Posterior cingulate gyrus (tissue), 11 donors: ENCODE measurements at places on chromosomes 4 and X.

- DNase-seq = no peak
Observed at GRCh38 chrX:11970578-11971359, 167.5 kb upstream of the FRMPD4 start.

- no peak for DNase-seq
Observed at GRCh38 chr4:23728393-23728792, 161.5 kb downstream of the PPARGC1A start.

- DNase-seq = no peak
Observed at GRCh38 chr4:31391976-31392375, 671.8 kb downstream of the PCDH7 start.

DNA sequence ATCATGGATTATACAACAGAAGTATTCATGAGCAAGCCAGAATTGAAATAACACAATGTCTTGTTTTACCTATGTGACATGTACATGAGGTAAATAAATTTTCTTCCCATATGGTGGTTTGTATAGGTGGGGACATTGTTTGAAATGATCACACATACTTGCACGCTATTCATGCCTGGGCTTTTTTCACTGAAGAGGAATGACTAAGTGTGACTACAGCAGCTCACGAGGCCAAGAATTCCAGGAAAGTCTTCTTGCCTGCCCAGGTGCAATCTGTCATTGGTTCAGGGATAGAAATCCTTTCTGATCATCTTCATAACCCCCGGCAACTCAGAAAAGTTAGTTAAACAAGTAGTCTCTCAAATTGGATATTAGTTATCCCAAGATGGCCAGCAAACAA, 36.3 kb upstream of the AREG start:
- DNase-seq = no peak

DNA sequence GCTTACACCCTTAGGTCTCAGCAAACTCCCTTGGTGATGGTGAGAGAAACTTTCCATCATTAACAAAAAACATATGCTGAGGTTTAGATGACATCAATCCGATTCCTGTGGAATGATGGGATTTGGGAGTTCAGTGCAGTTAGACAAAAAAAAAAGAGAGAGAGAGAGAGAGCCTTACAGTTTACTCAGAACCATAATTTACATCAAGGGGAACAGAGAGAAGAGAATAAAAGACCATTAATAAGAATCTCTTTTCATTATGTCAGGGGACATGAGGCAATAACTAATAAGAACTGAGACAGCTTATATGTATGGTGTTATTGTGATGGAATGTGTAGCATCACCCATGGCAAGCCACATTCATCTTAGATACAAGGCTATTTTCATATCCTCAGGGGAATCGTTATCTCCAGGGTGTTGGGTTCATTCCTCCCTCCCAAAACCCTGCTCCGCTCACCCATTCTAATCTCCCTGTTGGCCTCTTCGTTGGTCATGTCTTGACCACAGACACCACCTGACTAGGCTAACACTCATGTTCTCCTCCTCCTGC, 175.7 kb upstream of the MXRA5 start:
- DNase-seq = no peak

- no peak for DNase-seq
Observed at GRCh38 chrX:67426946-67427345, 116.9 kb upstream of the AR start.

- no peak for DNase-seq
Observed at GRCh38 chrX:40424259-40424658, 156.5 kb upstream of the ATP6AP2 start.

DNA sequence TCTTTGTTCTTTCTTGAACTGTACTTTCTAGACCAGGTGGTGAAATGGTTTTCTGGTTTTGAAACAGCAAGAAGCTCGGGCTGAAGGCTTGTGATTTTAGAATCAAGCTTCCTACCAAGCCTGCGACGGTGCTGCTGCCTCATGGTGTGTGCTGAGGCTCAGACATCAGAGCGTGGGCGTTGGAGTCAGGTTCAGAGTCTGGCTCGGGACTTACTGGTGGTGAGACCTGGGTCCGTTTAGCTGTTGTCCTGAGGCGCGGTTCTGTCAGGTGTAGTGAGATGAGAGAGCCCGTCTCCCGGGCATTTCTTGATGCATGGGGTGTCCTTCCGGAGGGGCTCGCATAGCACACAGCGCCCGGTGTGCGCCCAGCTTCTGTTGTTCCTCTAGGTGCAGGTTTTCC, 19.7 kb upstream of the TADA2B start:
- DNase-seq = no peak

- no peak for DNase-seq
Observed at GRCh38 chrX:155169881-155170280, 46.4 kb upstream of the VBP1 start.

GRCh38 chr4:7634661-7635251, 200.0 kb upstream of the PSAPL1 start:
- no peak for DNase-seq

DNA sequence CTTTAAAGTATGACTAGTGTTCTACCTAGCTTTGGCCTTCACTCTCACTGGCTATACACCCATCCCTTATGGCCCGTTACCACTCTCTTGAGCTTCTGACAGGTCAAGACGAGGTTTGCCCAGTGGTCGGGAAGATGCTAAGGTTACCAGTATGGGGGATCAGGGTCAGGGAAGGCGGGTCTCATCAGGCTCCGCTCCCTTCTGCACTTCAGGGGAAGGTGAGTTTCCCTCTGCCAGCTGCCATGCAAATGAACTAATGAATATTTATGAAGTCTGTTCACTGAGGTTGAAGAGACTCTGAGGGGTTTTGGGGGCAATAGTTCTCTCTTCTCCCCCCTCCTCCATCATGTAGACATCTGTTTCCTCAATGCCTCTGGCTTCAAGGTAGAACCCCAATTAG, 6.6 kb downstream of the EFNB1 start:
- no peak for DNase-seq

GRCh38 chr4:89427782-89428181, 120.2 kb upstream of the GPRIN3 start:
- no peak for DNase-seq

DNA sequence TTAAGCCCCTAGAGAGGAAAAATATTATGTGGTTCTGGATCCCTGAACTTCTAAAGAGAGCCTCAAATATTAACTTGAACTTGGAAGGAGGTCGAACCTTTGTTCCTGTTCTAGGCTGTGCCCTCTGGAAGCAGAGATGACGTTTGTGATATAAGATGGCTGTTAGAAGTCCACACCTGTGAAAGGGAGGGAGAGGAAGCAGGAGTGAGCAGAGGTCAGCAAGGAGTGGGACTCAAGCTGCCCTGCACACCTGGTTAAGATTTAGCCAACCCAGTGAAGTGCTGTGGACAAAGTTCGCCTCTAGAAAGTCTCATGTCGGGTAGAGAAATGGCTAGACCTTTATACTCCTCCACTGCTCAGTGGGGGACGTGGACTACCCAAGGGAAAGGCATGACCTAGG, 566.2 kb downstream of the MID1IP1 start:
- DNase-seq = no peak

DNA sequence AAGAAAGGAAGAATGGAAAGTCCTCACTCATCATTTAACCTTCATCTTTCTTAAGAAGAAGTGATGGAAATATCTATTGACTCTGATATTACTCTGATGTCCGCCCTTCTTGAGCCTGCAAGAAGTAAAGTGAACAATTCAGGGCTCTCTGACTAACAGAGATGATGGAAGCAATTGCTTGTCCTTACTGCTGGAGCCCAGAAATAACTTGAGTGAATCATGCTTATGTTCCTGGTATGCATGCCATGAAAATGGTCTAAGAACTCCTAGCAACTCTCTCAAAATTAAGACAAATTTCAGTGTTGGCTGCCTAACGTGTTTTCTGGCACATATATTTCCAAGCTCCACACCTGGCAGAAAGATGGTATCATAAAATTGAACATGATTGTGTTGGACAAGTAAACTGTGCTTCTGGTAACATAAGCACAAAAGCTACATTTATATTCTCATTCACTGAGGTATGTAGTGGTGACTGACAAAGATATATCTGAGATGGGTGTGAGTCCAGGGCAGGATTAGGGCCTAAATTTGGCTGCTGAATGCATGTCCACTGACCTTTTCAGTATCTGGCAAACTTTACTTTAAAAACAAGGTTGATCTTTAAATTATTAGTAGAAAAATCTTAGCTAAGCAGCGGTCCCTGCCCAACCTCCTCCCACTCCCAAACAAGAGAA, 109.2 kb upstream of the OTUD4 start:
- DNase-seq = no peak

DNA sequence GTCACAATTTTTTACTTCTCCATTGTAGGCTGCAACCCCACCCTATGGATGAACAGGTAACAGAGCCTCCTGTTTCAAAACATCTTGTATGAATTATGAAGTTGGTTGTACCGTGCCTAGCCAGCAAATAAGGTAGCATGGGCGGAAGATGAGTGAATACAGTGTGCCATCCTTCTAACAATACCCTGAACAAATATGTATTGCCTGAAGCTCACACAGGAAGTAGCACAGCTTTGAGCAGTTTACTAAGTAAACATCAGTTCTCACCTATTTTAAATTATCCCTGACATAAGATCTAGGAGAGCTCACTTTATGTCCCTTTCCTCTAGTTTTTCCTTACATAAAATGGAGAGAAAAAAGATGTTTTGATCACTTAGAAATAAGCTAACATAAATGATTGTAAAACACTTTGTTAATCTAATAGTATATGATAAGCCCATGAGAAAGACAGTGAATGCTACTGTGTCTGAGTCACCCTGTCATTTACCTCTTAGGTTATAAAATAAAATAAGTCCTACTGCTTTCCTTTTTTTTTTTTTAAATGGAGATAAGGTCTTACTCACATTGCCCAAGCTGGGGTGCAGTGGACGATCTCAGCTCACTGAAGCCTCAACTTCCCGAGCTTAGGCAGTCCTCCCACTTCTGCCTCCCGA, 36.6 kb downstream of the GRSF1 start:
- DNase-seq = no peak

- DNase-seq = no peak
Observed at GRCh38 chr4:54517781-54518444, 139.8 kb upstream of the KIT start.

DNA sequence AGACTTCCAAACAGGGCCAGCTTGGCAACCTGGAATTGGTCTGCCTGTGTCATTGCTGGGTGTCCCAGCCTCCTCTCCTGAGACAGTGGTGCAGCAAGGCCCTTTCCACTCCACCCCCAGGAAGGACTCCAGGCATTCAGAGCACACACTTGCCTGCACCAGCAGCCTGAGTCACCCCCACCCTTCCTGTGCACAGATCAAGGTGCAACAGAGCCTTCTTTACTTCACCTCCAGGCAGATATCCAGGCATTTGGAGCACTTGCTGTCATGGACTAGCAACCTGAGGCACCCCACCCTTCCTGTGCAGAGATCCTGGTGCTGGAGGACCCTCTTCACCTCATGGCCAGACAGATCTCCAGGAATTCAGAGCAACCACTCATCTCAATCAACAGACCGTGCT, 135.8 kb downstream of the GASK1B start:
- no peak for DNase-seq

- DNase-seq = no peak
Observed at GRCh38 chrX:75603833-75604232, 81.0 kb upstream of the ZDHHC15 start.

GRCh38 chr4:109952612-109953011, 39.9 kb downstream of the EGF start:
- DNase-seq = no peak

GRCh38 chrX:10107483-10107882, 49.3 kb upstream of the CLCN4 start:
- no peak for DNase-seq

- no peak for DNase-seq
Observed at GRCh38 chr4:2343476-2343875, 75.0 kb downstream of the ZFYVE28 start.

DNA sequence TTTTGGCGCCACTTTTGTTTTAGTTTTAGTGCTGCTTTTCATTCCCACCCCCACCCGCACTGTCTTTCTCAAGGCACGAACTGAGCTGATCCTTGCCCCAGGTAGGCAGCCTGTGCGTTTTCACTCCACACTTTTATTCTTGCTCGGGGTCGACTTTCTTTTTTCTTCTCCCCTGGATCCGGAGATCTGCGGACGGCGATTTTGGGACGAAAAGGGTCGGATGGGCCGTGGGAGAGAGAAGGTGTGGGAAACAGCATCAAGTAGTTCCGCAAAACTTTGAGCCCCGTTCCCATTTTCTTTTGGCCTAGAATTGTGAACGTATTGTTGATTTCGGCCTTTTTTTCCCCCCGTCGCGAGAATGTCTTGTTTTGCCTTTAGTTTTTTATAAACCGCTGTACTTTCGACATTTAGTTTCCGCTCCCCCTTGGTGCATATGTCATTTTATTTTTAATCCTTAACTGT, 531 bp downstream of the STAG2 start:
- DNase-seq = no peak

GRCh38 chrX:14837155-14837554, 35.7 kb downstream of the FANCB start:
- DNase-seq = no peak

- DNase-seq = no peak
Observed at GRCh38 chr4:27046851-27047250, 186.2 kb downstream of the STIM2 start.

DNA sequence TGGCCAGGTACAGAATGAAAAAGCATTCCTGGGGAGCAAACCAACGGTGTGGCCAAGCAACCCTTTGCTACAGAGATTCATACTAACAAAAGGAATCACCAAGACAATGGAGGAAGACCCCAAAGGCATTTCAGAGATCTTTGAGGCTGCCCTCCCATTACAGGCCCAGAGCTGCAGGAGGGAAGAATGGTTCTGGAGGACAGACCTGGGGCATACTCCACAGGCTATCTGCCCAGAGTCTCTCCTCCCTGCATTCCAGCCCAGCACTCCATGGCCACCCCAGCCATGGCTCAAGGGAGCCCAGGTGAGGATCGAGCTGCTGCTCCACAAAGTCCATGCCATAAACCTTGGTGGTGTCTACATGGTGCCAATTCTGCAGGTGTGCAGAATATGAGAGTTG, 81.9 kb downstream of the ATP11C start:
- no peak for DNase-seq

- no peak for DNase-seq
Observed at GRCh38 chr4:156619154-156619934, 352.3 kb downstream of the PDGFC start.

DNA sequence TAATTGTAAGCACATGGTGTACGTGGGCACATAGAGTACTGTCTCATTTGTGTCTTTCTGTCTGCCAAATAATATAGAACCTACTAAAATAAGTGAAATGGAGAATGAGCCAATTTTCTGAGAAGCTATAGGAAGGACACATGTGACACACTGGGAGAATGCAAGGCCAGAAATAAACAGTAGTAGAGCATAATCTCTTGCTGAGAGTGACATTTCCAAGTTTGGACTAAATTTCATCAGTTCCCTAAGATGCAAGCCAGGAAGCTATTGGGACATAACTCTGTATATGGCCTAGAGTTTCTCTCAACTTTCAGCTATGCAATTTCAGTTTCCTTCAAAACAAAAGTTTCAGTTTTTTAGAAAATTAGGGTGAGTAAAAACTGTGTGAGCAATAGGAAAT, 638.7 kb downstream of the PCDH18 start:
- no peak for DNase-seq

DNA sequence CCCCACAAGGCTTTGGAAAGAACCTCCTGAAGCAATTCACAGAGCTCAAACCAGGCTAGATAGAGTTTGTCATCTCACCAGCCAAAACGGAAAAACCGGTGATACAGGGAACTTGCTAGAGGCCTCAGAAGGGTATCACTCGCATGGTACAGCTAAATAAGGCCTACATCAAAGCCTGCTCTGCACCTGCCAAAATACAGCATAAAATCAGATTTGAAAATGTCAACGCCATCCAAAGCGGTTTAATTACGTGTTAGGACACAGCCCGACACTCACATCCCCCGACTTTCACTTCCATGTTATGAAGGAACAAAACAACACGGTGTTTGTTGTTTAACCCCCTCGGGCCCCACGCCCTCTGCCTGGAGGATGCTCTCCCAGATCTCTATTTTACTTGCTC, 65.0 kb downstream of the MAPK10 start:
- no peak for DNase-seq

GRCh38 chr4:143230683-143231082, 46.0 kb downstream of the USP38 start:
- DNase-seq = no peak
